Endothelial cell of coronary artery (primary cell): ENCODE measurements at places on chromosomes 11 and 22. TPM values are rescaled to one million over a fixed set of nuclear protein-coding genes. Genes with fewer than 3 reads are reported as not detected.

LDHAL6A gene
- not detected in 2 replicates for total RNA-seq

SCUBE1 gene
- total RNA-seq, result not detected in 2 replicates

CCDC89 gene
- total RNA-seq, result 0.56 TPM in 1 of 2 replicates, not detected in the other

PDGFD gene
- total RNA-seq, result 5.6 and 6.0 TPM in 2 replicates

LUZP2 gene
- 0.56 TPM in 1 of 2 replicates, not detected in the other for total RNA-seq
